ENCODE measurements at places on chromosomes 16 and 17. TPM values are rescaled to one million over a fixed set of nuclear protein-coding genes. Genes with fewer than 3 reads are reported as not detected.

ZG16 gene
- not detected for total RNA-seq

ANKRD40CL gene
- total RNA-seq, result not detected

CDH8 gene
- under 0.01 TPM for total RNA-seq

KIFC3 gene
- total RNA-seq, result 15.7 TPM

MYOCD gene
- 2.6 TPM for total RNA-seq

HOXB7 gene
- 4.3 TPM for total RNA-seq

- H3K4me3 ChIP-seq, result no peak overlapping the region
- H3K27me3 ChIP-seq, result no peaks in the 10 kb centered on the region
- no peak for DNase-seq
- no peaks in the 10 kb centered on the region for H3K4me1 ChIP-seq
These were observed 23.3 kb upstream of the SLC12A3 start for GRCh38 chr16:56841659-56842058.
